ENCODE measurements at places on chromosomes 13 and 19. TPM values are rescaled to one million over a fixed set of nuclear protein-coding genes. Genes with fewer than 3 reads are reported as not detected.

SEMA6B gene
- 0.27 TPM for total RNA-seq

SHISA7 gene
- under 0.01 TPM for total RNA-seq

CYP2F1 gene
- total RNA-seq = under 0.01 TPM

ERICH6B gene
- not detected for total RNA-seq

AMER2 gene
- under 0.01 TPM for total RNA-seq

CTXN1 gene
- 1.9 TPM for total RNA-seq

Data from hematopoietic multipotent progenitor cell (in vitro differentiated cells).